Left colon (tissue), 2 donors: ENCODE measurements at places on chromosomes 3 and 15. TPM values are rescaled to one million over a fixed set of nuclear protein-coding genes. Genes with fewer than 3 reads are reported as not detected.

The WDR5B gene
- total RNA-seq: 2.7 TPM

The INSYN1 gene
- total RNA-seq: 0.82 TPM

The PXYLP1 gene
- 8.2 TPM for total RNA-seq

The PLA2G4B gene
- 3.4 TPM for total RNA-seq

The ATP2B2 gene
- not detected for total RNA-seq

The ENTPD3 gene
- 2.4 TPM for total RNA-seq

The SLC2A2 gene
- not detected for total RNA-seq

The RPP14 gene
- 19.9 TPM for total RNA-seq

The KCNMB3 gene
- total RNA-seq: 1.5 TPM

The SLC28A1 gene
- total RNA-seq: not detected

The CSPG5 gene
- total RNA-seq: 0.46 TPM

The SIDT1 gene
- total RNA-seq: 65.7 TPM

The B3GALNT1 gene
- 0.37 TPM for total RNA-seq

The ST3GAL6 gene
- total RNA-seq: 1.7 TPM

The MB21D2 gene
- 5.2 TPM for total RNA-seq

The TNIK gene
- 32.1 TPM for total RNA-seq

The KLF13 gene
- total RNA-seq: 103 TPM

The PLSCR2 gene
- 0.70 TPM for total RNA-seq

The PIK3CA gene
- 13.0 TPM for total RNA-seq

The GALNT15 gene
- total RNA-seq: 11.1 TPM
